ENCODE measurements at places on chromosomes 7 and 10.

- no peak for DNase-seq
These were observed 808.1 kb downstream of the XPNPEP1 start for GRCh38 chr10:109115179-109115578.

DNA sequence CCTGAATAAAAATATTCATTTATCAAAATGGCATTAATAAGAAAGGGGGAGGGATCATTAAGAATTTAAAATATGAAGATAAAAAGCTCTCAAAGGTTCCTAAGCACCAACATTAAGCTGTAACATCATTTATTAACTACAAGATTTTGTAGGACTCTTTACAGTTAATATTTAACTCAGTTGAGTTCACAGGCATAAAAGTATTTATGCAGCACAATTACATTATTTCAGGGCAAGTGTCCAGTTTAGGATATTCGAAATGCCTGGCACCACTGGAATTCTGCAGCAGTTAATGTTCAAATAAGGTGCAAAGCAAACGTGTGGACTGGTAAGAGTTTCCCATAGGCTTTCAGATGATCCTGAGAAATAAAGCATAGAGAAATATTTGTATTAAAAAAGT is 30.5 kb downstream of the NPS start:
- DNase-seq: no peak

- DNase-seq: no peak
These were observed 65.8 kb upstream of the CACUL1 start for GRCh38 chr10:118820326-118821116.

GRCh38 chr7:7642081-7642480 is 1.5 kb downstream of the UMAD1 start:
- no peak for DNase-seq

- DNase-seq: no peak
These were observed 5.2 kb upstream of the BTBD16 start for GRCh38 chr10:122265896-122266295.

DNA sequence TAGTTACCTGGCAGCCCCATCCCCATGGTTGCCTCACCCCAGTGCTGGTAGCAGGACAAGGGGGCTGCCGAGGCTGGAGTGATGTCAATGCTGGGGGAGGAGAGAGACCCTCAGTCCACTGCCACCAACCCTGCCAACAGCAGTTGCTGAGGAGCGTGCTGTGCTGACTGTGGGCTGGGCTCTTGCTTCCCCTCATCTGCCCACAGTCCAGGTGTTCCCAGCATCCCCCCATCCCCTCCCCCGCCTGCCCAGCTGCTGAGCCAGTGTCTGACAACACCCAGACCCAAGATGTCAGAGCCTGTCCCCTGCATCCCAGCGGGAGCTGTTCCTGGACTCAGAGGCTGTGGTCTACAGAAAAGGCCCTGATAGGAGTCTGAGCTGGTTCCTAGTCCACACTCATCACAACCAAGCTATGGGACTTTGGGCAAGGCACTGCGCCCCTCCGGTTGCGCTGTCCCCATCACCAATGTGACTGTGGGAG is 14.6 kb upstream of the PSAP start:
- DNase-seq: no peak

DNA sequence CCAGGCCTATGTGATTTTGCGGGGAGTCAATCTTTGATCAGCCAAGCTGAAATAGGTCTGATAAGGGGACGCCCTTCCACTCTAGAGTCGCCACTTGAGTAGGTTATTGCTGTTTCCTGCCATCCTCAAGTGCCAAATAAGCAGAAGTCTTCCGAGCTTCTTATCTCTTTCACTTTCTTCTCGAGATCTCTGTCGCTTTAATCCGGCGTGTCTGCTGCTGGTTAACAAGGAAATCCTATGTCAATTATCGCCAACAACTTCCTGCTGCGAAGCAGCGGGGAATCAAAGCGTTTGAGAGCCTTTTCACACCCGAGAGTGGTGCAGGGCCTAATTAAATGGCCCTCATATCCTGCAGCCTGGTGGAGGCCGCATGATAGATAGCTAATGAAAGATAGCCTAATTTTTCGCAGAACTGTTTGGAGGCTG is 215.9 kb downstream of the RAB11FIP2 start:
- no peak for DNase-seq

DNA sequence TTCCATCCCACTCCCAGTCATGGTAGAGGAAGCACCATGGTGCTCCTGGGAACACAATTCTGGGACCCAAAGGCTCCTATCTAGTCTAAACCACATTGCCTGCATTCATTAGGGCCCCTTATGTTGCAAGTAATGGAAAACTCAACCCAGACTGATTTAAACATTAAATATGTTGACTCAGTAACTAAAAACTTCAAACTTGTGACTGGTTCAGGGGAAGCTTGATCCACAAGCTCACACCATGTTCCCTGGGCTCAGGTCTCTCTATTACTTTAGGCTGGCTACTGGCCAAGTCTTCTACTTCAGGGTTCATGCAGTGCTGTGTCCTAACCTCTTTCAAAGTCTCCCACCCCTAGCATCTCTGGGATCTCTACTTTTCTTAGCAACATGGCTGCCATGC is 13.1 kb downstream of the WNT16 start:
- DNase-seq: no peak

GRCh38 chr10:62024026-62024701 is 122.7 kb downstream of the ARID5B start:
- DNase-seq: no peak

All from AG04449 (cell line).